ENCODE measurements at places on chromosomes 2 and 18.

GRCh38 chr18:69035756-69036155, 237.9 kb downstream of the CCDC102B start:
- DNase-seq = no peak

- DNase-seq = no peak
Observed at GRCh38 chr18:64807560-64807959, 658.7 kb upstream of the LINC00305 start.

DNA sequence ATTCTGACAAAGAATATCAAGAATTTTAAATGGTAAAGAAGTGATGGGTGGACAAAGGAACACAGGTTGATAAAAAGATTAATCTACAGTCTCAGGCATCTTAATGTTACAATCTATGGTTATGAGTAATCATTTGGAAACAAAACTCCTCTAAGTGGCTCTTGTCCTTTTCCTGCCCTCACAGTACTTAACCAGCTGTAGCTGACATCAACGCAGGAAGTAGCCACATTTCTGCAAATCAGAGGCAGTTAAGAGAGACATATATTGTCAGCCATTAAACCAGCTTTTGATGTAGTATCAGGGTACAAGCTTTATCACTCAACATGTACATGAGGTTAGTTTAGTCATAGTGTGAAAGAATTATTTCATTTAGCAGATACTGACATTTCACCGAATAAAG, 244.6 kb downstream of the NR4A2 start:
- no peak for DNase-seq

- DNase-seq = no peak
Observed at GRCh38 chr18:57533868-57534510, 52.5 kb downstream of the FECH start.

DNA sequence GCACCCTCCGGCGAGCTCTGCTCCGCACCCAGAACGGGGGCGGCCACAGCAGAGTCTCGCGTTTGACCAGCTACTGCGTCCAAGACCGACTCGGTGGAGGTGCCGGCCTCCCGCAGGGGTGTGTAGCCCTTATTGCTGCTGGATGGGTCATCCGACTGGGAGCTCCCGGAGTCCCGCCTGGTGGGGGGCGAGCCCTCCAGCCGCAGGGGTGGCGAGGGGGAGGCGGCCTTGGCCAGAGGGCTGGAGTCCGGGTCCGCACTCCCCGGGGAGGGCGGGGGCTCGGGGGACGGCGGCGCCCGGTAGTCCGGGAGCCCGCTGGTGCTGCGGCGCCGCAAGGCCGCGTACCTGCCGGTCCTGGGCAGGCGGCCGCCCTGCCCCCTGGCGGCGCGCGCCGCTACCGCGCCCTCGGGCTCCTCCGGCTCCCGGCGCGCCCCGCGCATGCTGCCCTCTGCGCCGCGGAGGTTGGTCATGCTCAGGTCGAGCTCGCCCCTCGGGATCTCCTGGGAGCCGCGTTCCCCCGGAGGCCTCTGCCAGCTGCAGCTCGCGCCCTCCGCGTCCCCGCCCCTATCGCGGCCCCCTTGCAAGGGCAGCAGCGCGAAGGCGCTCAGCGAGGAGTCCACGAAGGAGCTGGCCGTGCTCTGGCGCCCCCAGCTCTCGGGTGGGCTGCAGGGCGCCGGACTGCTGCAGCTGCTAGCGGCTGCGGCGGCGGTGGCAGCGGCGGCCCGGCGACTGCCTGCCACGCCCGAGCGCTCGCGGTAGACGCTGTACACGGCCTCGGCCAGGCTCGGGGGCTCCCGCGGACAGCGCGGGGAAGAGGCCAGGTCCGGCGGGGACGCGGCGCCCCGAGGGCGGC, 4.8 kb downstream of the TMEM200C start:
- DNase-seq = peak; percentile 30

GRCh38 chr2:210527286-210527685, 29.1 kb upstream of the CPS1 start:
- no peak for DNase-seq

GRCh38 chr2:76197842-76198448, 487.2 kb upstream of the GCFC2 start:
- peak; percentile 28 for DNase-seq

- no peak for DNase-seq
Observed at GRCh38 chr2:224922142-224922727, 120.0 kb downstream of the DOCK10 start.

- no peak for DNase-seq
Observed at GRCh38 chr2:121727332-121727731, 9.3 kb downstream of the NIFK start.

- DNase-seq = no peak
Observed at GRCh38 chr2:242085941-242086621, 216.6 kb downstream of the RTP5 start.

DNA sequence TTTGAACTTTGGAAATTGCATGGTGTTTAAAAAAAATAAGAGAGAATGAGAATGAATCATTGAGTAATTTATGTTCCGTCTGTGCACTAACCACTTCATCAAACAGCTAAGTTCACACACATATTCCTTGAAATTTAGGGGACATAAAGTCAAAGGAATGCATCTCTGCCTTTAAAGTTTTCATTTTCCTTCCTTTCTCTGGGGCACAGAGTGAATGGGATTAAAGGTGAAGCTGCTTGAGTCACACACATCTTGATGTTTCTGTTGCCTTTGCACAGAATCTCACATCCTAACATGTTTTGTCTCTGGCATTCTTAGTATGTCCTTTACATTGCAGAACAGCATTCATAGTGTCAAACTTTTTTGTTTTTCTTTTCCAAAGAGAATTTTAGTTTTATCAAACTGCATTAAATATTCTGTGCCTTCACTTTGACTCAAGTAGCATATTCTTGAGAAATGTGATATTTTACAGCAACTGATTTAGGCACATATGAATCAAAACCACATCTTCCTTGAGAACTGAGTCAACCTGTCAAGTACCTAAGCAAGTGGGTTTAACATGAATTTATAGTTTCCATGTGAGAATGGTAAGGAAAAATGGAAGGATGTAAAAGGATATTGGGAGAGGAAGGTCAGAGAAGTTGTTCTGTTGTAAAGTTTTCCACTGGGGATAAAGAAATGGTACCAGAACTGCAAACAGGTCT, 169.1 kb upstream of the THUMPD2 start:
- no peak for DNase-seq

DNA sequence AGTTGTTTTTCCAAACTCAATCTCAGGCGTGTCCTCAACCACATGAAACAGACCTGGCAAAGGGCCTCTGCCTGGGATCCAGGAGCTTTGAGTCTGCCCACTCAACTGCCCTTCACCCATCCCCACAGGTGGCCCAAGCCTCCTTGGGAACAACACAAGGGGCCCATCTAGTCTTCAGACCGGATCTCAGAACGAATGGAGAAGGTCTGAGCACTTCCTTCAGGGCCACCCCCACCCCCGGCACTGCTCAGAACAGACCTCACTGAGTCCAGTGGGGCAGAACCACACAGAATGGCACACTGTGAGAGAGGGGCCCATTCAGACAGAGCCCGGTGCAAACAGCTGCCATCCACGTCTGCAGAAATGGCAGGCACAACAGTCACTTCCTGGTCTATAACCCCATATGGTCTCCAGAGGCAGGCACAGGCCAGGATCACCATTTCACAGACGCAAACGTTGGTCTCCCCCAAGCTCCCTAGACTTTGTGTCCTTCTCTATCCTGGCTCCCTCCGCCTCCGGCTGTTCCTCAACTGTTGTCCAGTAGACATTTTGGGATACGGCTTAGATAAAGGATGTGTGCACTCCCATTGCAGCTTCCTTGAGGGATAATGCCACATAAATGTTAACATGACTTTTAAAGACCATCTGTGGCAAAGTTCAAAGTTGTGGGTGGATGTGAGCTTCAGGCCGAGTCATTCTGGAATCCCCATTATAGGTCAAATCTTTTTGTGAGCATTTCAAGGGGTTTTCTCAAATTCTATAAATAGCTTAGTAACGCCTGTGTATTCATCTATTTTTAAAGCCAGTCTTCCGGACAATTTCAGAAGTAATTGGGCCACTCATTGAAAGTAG, 149.7 kb downstream of the SMAD7 start:
- DNase-seq = no peak

DNA sequence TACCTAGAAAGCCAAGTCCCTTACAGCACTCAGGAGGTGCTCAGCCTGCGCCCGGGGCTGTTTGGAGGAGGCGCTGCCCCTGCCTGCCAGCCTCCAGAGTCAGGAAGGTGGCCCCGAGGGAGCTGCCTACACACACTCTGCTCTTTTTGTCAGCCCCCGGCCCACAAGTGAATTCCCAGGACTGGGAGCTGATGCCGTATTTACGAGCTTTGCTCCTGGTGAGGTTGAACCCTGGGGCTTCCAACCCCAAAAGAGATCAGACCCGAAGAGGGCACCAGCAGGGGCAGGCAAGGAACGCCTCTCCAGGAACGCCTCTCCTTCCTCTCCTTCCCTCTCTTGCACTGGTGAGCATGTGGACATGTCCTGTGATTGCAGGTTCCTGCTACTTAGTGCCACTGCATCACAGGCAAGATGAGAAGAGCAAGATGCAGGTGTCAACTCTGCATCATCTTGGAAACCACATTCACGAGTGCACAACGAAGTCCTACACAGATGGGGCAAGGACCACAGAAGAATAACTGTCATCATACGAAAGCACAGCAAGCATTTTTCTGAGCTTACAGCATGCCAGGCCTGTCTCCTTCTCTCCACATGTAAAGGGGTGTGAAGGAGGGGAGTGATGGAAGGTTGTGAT, 126.7 kb downstream of the NDUFA10 start:
- DNase-seq = no peak

DNA sequence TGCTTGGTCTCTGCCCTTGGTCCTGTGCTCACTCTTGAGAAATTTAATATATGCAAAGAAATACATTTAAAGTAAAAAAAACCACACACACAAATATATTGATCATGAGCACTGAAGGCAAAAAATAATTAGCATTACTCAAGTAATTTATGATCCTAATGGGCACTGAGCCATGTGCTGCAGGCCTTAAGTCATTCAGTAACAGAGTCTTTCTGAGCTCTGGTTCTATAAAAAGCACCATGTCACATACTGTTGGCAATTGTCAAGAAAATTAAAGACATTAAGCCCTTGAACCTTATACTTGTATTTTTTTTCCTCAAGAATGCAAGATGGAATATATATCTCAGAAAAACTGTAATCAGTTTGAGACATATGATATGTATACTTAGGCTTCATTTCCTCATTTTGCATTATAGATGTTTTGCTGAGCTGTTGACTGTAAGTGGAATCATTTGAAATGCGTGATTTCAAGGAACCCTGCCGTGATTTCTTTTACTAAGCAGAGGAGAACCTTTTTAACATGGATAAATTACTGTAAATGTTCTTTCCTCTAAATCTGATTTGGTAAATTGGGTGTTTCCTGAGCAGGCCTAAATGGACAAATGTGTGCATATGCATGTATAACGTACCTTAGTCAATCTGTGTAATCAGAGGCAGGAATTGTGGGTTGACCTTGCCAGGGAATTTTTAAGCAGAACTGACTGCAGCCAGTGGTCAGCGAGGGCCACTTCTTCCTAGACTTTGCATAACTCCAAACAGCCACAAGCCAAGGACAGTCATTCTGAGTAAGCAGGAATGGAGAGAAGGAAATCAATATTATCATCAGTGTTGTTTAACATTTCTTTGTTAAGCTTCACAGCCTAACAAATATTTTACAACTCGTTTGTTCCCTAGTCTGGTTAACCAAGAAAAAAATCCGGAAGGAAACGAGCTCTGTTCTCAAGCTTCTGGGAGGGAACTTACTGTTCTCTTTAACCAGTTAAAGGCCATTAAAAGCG, 191.5 kb upstream of the ATP5MC3 start:
- no peak for DNase-seq

- DNase-seq = no peak
Observed at GRCh38 chr2:224382973-224383555, 18.8 kb downstream of the FAM124B start.

GRCh38 chr2:231177156-231178025, 21.0 kb upstream of the ARMC9 start:
- DNase-seq = no peak

DNA sequence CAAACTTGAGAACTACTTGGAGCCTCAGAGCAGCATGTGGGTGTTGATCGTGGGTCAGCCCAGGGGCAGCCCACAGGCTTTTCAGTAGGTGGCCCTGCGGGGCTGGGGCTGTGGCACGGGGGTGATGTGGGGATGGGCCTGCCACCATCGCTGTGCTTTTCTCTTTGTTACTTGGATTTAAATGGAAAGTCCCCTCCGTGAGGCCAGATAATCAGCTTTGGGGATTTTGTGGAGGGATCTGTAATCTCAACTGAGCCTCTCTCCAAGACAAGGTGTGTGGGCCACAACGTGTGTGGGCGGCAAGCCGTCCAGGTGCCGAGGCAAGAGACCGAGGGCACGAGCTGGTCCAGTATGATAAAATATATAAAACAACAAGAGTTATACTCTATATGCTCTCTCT, 16.7 kb downstream of the COLEC11 start:
- DNase-seq = no peak

DNA sequence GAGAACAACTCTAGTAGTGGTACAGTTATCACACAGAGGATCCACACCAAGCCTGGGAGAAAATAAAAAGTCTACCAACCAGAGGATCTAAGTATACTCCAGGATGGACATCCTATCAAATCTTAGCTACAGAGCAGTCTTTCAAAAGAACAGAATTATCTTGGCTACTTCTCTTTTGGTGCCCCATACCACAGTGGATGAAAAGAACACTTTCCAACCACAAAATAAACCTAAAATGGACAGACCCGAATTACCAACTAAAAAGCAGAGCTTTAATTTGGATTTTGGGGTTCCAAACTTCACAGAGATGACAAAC, 116.1 kb downstream of the SRBD1 start:
- DNase-seq = no peak

GRCh38 chr18:34370704-34371395, 146.1 kb upstream of the NOL4 start:
- no peak for DNase-seq

GRCh38 chr18:40423291-40423690, 1531.7 kb upstream of the PIK3C3 start:
- DNase-seq = no peak

DNA sequence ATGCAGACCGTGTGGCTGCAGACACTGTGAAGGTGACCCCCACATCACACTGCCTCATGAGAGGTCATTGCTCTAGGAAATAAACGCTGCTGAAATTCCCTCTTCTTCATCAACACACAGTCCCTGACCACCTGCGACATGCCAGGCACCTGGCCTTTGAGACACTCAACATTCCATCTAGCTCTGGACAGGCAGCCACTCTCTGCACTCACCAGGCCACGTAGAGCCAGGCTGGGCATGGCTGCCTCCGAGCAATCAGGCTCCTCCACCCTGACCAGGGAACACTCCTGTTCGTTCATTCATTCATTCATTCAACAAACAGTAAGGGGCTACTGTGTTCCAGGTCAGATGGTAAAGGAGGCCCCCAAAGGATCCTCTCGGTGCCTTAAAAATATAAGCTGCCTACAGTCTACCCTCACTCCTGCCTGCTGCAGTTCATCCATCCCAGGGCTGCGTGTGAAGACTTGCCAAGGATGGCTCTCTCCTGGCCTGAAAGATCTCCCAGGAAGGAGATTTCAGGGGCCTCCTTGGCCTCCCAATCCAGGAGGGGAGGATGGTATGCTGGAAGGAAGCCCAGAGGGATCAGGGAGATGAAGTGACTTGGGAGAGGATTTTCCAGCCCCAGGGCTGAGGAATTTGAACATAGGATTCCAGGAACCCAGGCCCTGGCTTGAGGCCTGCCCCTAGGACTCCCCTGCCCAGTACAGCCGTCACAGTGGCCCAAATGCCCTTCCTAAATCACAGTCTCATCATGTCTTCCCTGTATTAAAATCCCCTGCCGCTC, 66.7 kb downstream of the TNS1 start:
- no peak for DNase-seq
